GM18507 (cell line): ENCODE measurements at places on chromosomes 16 and 17.

- no peak for DNase-seq
Observed at GRCh38 chr17:1976000-1976682, 49.0 kb downstream of the RTN4RL1 start.

GRCh38 chr16:4244254-4245076 lies 2.6 kb upstream of the SRL start:
- no peak for DNase-seq

DNA sequence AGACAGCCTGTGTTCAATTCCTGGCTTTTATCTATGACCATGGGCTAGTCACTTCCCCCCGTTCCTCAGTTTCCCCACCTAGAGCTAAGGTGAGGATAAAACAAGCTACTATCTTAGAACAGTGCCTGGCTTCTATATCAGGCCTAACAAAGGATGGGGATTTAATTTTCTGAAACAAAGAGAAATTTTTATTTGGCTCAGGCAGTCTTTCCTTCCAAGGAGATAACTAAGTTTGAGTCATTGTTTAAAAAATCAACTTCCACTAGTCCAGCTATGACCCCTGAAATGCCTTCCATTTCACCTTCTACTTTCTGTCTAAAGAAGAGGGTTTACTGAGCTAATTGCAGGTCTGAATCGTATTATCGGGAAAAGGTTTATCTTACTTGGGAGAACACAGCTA lies 99.0 kb downstream of the CMIP start:
- no peak for DNase-seq

GRCh38 chr16:1308036-1308976 lies 1.1 kb upstream of the UBE2I start:
- DNase-seq, result no peak

GRCh38 chr16:78925083-78925767 lies 675.3 kb downstream of the MAF start:
- DNase-seq, result no peak

GRCh38 chr17:3956327-3956957 lies 7.8 kb downstream of the ATP2A3 start:
- DNase-seq, result no peak

- no peak for DNase-seq
Observed at GRCh38 chr17:17372856-17373520, 69.8 kb downstream of the NT5M start.

DNA sequence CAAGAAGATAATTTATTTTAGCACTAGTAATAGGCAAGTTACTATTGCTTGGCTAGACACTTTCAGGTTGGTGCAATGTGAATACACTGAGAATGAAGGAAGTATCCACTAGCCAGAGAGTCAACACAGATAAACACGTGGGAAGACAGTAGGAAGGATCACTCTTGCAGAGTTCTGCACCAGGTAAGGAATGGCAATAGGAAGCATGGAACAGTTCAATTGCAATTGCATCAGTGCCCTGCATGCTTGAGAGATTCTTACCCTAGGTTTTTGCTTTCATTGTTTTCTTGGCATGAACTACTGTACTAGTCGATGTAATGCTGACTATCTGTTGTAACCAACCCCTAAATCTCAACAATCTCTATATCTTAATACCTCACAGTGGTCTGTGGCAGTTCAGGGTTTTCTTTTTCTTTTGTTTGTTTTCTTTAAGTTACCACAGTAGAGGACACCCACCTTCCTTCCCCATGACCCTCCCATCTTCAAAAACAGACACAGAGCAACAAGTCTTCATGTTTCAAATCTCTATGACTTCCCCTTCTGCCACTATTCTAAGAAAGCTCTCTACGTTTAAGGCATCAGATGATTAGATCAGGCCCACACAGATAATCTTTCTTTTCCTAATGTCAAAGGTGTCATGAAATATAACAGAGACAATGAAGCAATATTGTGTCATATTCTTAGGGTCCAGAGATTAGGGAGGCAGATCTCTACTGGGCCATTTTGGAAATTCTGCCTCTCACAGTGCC lies 18.1 kb upstream of the ABCA8 start:
- DNase-seq, result no peak

DNA sequence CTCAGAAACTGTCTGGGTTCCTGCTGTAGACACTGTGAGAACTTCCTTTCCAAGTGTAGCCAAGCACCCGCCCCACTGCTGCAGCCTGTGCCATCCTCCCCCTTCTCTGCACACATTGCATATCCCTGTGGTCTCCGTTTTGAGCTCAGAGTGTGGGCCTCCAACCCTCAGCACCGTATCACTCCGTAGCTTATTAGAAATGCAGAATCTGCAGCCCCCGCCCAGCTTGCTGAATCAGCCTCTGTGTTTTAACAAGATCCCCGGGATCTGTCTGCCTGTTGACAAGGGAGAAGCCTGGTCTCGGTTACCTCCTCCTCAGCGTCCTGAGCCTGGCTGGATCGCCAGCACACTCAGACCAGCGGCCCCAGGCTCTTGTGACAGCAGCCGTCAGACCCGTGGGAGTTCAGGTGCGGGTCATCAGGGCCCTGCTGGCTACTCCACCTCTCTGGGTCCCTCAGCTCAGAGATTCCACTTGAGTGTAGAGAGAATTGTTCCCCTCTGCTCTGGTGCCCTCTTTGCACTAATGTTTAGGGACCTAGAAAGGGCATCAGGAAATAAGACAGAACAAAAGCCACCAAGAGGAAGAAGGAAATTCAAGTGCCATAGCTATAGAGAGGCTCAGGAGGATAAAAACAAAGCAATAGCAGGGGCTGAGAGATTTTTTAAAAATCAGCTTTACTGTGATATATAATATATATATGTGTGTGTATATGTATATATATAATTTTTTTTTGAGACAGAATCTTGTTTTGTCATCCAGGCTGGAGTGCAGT lies 92.3 kb downstream of the PITPNC1 start:
- no peak for DNase-seq

- no peak for DNase-seq
Observed at GRCh38 chr17:48825446-48826381, 5.1 kb upstream of the CALCOCO2 start.

DNA sequence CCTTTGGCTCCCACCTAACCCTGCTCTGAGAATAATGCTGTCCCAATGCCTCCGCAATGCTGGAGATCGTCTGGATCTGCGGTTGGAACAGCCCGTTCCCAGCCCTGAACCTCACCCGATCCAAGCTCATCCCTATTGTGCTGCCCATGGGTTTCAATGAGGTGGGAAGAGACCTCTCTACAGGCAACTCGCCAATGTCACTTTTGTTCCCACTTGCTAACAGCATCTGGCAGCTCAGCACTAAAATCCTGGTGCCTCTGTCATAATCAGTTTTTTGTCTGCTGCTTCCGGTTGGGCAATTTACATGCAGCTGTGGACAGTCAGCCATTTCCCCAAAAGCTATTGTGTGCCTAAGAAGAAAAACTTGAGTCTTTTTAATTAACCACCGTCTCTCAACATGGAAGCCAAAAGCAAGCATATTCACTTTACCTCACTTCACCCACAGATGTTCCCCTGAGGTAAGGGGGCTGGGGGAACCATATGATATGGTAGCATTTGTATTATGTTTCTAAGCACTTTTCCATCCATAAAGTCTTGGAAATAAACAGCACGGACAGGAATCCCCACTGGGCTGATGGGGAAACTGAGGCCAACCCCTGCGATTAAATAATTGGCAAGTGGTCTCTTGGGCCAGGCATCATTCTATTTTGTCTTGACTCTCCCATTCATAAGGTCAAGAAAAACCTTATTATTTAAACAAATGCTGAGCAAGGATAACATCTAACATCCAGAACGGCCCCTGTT lies 159.2 kb upstream of the CDH5 start:
- no peak for DNase-seq

- DNase-seq, result no peak
Observed at GRCh38 chr17:8013731-8014557, 11.5 kb downstream of the GUCY2D start.

- DNase-seq, result no peak
Observed at GRCh38 chr17:4519361-4519788, 20.7 kb downstream of the SPNS2 start.

DNA sequence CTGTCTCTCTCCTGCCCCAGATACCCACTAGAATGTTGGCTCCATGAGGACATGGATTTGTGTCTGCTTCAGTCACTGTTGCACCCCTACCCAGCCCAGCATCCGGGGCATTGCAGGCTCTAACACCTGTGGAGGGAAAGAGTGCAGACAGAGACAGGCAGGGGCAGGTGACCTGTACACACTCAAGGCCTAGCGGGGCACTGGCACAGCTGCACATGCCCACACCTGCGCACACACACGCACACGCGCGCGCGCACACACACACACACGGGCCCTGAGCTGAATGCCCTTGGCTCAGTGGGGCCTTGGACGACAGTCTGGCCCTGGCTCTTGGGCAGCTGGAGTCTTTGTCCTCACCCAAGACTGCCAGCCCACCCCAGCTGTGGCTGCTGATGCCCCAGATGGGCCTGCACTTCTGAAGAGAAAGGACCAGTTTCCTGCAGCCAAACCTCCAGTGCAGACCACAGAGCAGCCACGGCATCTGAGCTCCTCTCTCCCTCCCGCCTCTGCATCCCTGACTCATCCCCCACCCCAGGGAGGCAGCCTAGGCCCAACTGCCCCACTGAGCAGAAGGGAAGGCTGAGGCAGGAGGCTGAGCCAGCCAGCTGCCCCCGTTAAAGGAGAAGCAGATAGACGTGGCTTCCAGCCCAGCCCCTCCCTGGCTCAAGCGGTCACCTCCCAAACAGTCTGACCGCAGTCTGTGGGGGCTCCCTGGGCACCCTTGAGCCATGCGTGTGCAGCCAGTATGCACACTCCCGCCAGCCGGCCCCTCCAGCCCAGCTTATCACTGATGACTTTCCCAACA lies 12.3 kb upstream of the RAI1 start:
- no peak for DNase-seq

GRCh38 chr16:19822533-19822932 lies 62.1 kb downstream of the GPRC5B start:
- no peak for DNase-seq

- no peak for DNase-seq
Observed at GRCh38 chr16:81621496-81621895, 157.6 kb upstream of the PLCG2 start.

DNA sequence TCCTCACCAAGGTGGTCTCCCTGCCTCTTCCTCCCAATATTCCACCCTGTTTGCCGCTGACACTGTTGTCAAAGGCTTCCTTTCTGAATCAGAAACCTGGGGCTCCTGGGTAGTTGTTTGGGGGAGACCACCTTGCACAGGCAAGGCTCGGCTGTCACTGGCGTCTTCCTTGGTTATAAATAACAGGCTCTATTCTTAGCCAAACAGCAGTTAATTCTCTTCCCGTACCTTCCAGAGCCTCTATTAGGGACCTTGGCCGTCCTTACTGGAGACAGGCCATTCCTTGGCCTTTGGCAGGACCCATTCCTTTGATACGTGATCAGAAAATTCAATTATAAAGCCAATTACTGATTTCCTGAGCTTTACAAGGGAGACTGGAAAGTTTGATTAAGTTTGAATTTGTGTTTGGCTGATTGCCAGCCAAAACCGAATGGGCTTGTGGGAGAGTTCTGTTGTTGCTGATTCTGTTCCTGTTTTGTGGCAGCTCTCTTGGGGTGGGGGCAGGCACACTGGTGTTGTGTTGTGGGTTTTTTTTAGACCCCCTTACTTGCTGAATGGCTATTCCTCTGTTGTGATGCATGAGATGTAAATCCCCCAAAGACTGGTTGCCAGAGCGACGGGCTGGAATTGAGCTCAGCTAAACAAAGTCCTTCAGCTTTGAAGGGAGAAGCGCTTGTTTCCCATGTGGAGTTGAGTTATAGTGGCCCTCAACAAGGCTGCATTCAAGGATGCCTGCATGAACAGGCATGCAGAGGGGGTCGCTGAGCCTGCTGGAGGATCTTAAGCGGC lies 104.6 kb downstream of the GNAO1 start:
- DNase-seq, result no peak

- no peak for DNase-seq
Observed at GRCh38 chr16:4945560-4946502, 8.9 kb upstream of the PPL start.

DNA sequence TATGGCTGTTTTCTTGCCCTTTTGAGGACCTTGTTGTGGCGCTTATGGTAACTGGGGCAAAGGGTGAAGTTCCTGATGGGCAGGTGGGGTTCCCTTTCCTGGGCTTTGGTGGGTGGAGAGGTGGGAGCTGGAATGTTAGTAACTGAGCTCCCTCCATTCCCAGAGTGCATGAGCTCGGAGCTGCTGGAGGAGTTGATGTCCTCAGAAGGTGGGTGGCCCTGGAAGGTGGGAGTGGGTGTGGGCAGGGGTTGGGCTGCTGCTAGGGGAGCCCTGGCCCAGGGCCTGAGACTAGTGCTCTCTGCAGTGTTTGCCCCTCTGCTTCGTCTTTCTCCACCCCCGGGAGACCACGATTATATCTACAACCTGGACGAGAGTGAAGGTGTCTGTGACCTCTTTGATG lies 1.2 kb upstream of the ELMO3 start:
- no peak for DNase-seq

- no peak for DNase-seq
Observed at GRCh38 chr17:30170415-30170987, 53.9 kb downstream of the NSRP1 start.

GRCh38 chr16:23950291-23950894 lies 114.6 kb downstream of the PRKCB start:
- no peak for DNase-seq

DNA sequence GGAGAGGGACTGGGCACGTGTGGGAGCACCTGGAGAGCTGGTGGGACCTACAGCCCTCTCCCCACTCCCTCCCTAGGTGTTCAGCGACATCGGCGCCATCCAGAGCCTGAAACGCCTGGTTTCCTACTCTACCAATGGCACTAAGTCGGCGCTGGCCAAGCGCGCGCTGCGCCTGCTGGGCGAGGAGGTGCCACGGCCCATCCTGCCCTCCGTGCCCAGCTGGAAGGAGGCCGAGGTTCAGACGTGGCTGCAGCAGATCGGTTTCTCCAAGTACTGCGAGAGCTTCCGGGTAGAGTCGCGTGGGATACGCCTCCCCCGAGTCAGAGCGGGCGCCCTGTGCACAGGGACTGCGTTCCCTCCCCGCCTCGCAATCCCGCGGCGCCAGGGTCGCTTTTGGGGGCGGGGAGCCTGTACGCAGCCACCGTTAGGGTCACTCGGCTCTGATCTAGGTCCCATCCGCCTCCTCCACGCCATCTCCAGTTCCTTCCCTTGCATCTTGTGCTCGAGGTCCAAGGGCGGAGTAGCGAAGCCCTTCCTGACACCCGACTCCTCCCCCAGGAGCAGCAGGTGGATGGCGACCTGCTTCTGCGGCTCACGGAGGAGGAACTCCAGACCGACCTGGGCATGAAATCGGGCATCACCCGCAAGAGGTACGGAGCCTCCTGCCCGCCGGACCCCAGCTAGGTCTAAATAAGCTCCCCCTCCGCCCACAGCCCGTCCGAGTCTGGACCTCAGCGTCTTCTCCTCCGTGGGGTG lies 13.0 kb downstream of the SARM1 start:
- no peak for DNase-seq
